Esophagus mucosa (tissue), 1 donor: ENCODE measurements at places on chromosomes 12 and 14. TPM values are rescaled to one million over a fixed set of nuclear protein-coding genes. Genes with fewer than 3 reads are reported as not detected.

The IRAK3 gene
- 3.0 TPM for total RNA-seq

The RGS6 gene
- total RNA-seq: 0.52 TPM

The FAM186B gene
- total RNA-seq: 0.36 TPM

The NKX2-1 gene
- not detected for total RNA-seq

The TMEM119 gene
- 2.0 TPM for total RNA-seq

The PMCH gene
- total RNA-seq: not detected
